Panc1 (cell line): ENCODE measurements at places on chromosomes 12 and 14. TPM values are rescaled to one million over a fixed set of nuclear protein-coding genes. Genes with fewer than 3 reads are reported as not detected.

DNA sequence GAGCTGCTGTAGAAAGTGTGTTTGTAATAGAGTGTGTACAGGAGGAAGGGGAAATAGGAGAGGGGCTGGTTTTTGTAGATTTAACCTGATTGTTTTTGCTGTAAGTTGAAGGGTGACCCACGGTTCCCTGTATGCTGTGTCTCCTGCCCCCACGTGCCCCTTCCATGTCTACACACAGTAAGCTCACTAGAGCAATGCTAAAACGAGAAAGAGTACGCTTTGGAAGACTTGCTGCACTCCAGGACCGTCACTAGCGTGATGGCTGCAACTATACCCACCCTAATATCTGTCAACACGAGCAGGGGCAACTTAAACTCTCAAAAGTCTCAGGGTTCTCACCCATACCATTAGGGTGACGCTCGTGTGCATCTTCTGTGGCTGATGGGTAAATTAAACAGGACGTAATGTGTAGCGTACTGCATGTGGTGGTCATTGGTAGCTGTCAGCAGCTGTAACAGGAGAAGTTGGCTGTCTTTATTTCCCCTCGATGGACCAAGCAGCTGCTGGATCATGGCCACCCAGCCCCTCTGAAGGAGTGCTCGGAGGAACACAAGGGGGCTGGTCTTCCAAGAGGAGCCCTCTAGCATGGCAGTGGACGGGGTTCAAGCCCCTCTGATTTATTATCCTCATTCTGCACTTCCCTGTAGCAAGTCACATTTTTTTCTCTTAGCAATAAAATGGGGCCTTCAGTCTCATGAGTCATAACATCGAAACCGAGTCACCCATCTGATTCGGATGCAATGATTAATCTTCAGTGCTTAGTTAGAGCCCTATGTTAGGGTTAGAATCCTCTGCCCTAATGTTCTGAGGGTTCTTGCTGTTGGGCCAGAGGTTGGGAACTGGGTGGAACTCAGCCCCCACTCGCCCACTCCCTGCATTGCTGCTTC is 14.0 kb downstream of the CCND2 start:
- no peak for DNase-seq

MYF6 gene
- total RNA-seq: not detected

DNA sequence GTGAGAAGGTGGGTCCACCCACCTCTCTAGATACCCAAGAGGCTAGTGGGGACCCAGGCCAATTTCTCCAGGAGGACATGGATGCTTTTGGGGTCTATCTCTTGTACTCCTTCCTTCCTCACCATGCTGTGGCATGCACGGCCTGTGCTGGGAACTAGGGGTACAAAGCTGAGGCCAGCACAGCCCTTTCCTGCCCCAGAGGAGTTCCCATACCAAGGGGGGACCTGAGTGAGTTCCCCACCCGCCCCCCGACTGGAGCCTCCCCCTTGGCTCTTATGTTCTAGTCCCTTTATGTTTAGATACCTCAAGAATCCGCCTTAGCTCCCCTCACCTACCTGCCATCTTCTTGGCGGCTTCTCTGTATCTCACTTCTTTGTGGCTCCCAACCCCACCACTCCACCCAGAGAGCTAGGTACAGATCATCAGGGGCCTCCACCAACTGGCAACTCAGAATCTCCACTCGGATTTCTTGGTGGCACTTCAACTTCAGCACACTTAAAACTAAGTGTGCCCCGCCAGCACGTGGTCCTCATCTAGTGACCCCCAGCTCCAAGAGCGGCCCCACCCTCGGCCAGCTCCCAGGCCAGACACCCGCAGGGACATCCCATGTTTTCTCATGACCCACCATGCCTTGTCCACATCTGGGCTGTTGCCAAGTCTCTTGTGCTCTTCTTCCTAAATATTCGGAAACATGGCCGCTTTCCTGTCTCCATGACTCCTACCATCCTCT is 115.2 kb upstream of the RTL1 start:
- no peak for DNase-seq

DNA sequence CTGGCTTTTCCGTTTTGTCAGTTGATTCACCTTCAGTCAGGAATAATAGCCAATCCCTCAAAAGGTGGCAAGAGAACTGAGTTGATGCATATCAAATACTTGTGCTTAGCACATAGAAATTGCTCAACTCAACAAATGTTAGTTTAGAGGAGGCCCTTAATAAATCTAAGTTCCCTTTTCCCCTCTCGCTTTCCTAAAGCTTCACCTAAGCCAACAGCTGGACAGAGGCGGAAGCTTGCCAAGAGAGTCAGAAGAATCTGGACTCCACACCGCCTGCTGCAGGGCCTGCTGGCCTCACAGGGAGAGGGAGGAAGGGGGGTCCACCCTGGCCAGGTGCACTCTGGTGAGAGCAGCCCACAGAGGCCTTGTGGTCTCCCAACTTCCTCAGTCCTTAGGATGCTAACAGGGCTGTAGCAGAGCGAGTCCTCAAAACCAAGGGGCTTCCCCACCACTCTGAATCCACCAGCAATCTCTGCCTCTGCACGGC is 213.1 kb downstream of the CHST11 start:
- DNase-seq: no peak

DNA sequence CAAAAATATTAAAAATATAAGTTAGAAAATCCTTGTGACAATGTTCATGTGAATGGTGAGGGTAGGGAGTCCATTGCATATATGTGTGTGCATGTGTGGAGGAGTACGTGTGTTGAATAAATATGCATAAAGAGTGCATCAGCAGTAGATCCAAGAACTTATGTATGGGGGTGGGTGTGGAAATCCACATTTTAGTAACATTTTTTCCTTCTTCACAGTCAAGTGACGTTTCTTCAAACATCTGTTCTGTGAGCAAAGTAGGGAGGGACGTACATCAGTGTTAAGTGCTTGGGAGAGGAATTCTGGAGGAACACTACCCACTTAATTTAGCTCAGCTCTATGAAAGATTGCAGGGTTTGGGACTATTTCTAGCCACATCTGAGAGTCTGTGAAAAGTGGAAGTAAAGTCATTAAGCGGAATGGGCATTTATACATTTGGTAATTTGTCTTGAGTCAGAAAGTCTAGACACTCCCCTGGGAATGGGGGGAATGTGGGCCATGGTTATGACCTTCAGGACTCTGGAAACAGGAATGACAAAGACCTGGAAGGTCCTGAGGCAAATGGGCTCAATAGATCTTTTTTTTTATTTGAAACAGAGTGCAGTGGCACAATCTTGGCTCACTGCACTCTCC is 156.4 kb upstream of the PLXNC1 start:
- DNase-seq: no peak

DNA sequence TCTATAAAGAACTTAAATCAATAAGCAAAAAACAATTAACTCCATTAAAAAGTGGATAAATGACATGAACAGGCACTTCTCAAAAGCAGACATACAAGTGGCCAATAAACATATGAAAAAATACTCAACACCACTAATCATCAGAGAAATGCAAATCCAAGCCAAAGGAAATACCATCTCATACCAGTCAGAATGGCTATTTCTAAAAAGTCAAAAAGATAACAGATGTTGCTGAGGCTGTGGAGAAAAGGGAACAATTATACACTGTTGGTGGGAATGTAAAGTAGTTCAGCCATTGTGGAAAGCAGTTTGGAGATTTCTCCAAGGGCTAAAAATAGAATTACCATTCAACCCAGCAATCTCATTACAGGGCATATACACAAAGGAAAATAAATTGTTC is 234.5 kb upstream of the PLXNC1 start:
- no peak for DNase-seq

DNA sequence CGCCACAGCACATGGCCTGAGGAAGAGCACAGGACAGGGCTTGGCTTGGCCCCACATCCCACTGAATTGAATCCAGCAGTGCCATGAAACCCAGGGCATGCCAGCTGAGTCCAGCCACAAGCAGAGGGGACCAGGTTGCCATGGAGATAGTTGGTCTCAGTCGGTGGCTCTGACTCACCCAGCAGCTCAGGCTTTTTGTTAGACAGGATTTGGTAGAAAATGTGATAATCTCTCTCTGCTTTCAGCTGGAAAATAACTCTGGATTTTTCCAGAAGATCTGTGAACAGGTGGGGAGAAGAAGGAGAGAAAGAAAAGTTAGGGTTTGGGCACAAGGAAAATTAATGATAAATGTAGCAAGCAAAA is 4.8 kb downstream of the MYH7 start:
- DNase-seq: no peak

DNA sequence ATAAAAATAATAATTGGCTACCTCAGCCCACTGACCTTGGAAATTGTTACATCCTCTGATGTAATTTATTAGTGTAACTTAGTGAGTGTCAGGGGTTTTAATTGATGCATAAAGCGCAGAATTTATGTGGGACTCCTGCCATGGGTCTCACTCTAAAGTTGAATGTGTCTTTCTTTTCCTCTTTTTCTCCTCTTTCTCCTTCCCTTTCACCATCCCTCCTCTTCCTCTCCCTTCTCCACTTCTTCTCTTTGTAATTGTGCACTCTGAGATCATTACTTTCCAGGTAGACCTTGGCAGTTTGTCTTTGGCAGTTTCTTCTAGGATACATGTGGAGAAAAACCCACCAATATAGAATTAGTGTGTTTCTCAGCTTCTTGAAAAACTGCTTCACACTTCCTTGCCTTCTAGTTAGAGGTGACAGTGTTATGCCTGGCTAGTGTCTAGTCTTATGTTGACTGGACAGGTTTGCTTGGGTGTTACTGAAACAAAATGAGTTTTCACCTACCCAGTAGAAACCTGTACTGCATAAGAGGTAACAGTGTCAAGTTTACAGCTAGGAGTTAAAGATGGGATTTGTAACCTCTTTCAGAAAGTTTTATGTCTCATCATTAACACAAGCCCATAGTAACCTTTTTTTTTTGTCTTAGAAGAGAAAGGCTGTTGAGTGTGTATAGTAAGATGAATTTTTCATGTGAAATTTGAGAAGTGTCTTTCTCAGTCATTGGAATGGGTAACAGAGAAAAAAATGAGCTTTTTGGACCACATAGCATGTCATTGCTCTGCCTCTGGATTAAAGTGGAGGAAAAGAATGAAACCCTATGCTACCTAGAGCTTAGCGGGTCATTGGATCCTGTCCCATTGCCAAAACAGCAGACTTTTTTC is 18.6 kb downstream of the PELI2 start:
- DNase-seq: no peak

DNA sequence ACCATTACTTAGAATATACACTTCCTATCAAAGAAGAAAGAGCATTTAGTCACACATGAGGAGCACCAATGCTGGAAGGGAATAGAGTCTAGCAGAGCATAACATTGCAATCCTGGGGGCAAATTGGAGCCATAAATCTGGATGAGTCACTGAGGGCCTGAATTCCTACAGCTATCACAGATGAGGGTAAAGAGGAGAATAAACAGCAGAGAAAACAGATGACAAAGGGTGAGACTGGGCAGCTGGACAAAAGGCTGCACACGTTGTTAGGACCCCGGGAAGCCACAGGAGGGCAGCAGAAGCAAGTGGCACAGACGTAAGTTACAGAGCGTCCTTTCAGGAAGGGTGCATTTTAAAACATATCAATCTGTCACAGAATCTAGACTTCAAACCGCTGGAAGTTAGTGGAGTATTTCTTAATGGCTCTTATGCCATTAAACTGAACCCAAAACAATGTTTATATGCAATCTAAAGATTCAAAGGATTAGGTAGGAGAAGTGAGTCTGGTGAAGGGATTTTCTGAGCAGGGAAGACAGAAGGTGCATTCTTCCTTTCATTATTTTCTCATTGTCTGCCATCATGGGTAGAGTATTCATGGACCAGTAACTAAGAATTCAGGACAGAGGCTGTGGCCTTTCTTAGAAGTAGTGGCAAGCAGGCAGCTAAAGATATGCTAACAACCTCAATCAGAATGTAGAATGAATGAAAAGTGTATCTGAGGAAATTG is 159.8 kb upstream of the DAAM1 start:
- DNase-seq: peak; percentile 56

DNA sequence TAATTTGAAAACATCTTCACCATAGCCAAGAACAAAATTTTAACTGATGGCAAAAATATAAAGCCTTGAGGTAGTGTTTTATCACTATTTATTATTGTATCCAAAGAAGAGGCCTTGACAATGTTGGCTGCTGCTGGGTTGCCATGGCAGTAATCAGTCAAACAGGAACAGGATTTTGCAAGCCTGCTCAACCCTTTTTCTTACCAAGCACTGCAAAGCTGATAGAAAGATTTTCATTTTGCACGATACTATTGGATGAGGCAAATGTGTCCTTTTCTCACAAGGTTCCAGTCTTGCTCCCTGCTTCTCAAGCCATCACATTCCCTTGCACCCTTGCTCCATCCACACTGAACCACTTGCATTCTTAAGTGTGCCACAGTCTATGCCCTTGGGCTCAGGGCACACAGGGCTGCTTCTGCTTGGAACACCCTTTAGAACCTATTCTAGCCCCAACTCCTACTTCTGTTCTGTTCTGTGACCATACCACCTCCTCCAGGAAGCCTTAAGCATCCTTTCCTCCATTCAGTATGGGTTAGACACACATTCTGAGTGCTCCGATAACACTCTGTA is 76.5 kb upstream of the AMIGO2 start:
- no peak for DNase-seq

MGP gene
- 0.72 TPM for total RNA-seq

DNA sequence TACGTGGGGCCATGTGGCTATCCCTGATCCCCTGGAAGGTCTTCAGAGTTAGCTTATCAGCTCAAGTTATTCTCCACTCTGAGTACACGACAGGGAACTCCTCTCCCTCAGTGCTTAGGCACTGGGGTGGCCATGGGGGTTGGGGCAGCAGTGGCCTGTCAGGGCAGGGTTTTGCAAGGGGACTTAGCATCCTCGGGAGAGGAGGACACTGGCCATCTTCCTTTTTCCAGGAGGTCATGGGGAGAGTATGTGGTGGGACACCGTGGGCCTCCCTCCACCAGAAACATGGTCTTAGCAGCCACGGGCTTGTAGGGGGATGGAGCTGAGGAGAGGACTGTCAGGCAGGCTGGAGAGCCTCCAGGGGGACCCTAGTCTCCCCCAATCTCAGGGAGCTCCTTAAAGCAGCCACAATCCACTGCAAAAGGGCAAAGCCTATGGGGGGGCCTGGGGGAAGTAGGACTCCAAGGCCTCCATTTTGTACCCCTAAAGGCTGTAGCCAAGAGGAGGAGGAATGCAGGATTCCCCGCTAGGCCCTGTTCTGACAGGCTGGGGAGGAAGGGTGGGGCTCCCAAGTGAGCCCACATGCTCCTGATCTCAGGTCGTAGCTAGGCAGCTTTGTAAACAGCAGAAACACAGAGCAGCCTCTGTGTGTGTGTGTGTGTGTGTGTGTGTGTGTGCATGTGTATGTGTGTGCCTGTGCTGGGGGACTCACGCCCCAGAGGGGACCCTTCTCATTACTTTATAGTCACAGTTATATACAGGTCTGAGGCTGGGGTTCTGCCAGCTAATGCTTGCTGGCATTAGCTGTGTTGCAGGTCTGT is 36.6 kb downstream of the KRT80 start:
- DNase-seq: no peak

RTL1 gene
- total RNA-seq: not detected

- no peak for DNase-seq
Observed at GRCh38 chr12:99981639-99982190, 3.0 kb downstream of the ANKS1B start.

TNS2 gene
- total RNA-seq: 48.1 TPM

TSPAN8 gene
- total RNA-seq: 4.2 TPM
